ENCODE measurements at places on chromosomes 11 and 22.

- no peak for DNase-seq
Measured at GRCh38 chr11:118295815-118296454, 8.6 kb upstream of the CD3E start.

DNA sequence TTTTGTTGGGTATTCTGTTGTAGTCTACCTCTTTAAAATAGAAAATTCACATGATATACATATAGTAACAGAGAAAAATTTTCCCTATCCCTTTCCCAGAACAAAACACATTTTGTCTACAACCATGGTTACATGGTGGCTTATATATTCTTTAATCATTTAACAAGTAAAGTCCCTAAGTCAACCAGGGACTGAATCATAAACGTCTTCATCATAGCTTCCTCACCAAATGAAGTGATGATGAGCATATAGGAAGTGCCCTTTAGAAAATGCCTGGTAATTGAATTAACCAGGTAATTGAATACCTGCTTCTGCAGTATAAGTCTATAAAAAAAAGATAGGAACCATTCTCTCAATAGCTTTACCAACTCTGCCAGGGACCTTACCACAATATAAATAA lies 101.2 kb downstream of the APOL5 start:
- no peak for DNase-seq

- DNase-seq: no peak
Measured at GRCh38 chr22:47333625-47334024, 571.2 kb downstream of the TBC1D22A start.

DNA sequence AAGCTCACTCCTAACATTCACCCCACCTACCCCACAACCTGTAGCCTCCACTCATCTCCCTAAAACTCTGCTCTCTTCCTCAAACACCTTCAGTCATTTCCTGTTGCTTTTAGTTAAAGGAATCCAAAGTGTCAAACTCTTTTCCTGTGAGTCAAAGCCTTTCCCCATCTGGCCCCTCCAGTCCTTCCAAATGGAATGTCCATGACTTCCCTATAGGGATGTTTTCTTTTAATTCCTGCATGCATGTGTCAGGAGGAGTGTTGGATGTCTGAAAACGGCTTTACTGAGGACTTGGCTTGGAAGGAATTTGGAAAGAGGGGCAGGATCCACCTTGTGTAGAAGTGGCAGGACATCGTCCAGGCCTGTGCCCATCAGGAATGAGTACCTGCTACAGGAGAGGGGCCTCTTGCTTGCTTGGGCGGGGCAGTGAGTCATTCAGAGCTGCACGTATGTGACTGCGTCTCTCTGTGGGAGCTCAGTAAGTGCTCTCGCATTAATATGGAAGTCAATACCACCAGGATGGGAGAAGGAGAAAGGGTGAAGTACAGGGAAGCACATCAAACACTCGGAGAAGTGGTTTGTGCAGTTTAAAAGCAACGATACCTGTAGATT lies 491.9 kb downstream of the OPCML start:
- no peak for DNase-seq

DNA sequence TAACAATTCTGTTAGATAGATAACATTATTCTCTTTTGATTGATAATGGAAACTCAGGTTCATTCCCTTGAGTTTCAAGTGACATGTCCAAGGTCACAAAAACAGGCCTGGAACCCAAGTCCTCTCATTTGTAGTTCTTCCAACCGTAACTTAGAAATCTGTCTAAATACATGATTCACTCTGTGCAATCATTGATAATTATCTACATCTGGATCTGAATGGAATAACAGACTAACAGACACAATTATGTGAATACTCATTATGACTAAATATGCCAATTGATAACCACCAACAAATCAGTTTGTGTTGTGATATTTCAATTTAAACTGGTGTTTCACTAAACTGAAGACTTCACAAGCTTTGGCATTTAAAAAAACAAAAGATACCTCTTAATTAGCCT lies 71.0 kb downstream of the RBFOX2 start:
- no peak for DNase-seq

Data from suprapubic skin (tissue), 4 donors.